ENCODE measurements at places on chromosomes 6 and 20.
A peak's percentile ranks its signal among the peaks of the same experiment; 100 is the strongest.

DNA sequence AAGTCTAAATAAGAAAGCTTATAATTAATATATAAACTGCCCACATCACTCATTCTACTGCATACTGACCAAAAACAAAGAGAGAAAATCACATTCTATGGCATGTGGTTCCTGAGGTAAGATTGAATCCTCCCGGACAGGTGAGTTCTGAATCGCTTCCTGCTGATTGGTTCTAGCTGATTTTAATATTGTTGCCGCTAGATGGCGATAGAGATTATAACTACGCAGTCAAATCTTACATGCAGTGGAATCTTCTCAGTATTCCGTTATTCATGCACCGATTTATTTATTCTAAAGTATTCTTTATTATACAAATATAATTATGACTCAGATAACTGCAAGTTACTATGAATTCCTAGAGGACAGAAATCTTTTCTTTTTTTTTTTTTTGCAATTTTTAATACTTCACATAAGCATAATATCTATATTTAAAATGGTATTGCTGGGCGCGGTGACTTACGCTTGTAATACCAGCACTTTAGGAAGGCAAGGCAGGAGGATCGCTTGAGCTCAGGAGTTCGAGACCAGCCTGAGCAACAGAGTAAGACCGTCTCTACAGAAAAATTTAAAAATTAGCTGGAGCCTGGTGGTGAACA, 24.2 kb upstream of the TMX4 start:
- DNase-seq: peak; percentile 50

DNA sequence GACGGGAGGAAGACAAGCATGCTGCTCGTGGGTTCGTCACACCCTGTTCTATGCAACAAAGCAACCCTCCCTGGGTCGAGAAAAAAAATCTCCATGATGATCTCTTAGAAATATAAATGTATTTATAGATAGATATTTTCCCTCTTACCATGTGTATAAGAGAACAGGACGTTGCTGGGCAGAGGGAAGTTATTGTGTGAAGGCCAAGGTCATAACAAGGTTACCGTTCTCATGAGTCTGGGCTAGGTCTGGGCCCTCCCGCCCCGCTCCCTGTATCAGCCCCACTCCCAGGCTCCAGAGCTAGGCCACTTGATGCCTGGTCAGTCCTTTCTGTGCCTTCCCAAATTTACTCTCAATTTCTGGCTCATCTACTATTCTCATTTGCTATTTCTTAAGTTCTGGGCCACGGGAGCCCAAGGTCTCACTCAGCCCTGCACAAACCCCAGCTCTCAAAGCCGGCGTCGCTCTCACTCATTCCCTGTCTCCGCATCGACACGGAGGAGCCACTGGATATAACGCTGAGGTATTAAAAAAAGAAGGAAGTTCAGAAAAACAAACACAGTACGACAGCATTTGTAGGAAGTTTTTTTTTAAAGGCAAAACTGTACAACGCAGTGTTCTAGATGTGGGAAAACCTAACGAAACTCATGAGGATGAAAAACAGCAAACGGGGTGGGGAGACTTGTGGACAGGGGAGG, 96.8 kb downstream of the PSMG4 start:
- peak; percentile 79 for DNase-seq

GRCh38 chr6:41451039-41451438, 95.1 kb upstream of the FOXP4 start:
- peak; percentile 25 for DNase-seq

DNA sequence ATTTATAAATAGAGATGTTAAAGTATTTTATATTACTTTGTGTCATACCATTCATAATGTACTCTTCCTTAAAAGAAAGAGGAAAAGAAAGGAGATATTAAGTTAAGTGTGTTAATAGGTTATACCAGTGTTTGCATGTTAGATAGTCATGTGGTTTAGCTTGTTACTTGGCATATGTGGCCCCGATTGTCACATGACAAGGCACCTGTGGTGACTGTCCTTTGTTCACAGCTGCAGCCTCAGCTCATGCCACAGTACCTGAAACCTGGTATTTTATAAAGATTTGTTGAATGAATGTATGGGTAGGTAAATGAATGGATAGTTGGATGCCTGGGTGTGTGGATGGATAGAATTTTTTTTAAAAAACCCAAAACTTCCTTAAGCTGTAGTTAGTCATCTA, 306.1 kb upstream of the FLRT3 start:
- no peak for DNase-seq

- DNase-seq: no peak
These were observed 33.0 kb downstream of the SPTLC3 start for GRCh38 chr20:13041574-13042457.

- DNase-seq: no peak
These were observed 53.3 kb downstream of the SYNDIG1 start for GRCh38 chr20:24522452-24523330.

DNA sequence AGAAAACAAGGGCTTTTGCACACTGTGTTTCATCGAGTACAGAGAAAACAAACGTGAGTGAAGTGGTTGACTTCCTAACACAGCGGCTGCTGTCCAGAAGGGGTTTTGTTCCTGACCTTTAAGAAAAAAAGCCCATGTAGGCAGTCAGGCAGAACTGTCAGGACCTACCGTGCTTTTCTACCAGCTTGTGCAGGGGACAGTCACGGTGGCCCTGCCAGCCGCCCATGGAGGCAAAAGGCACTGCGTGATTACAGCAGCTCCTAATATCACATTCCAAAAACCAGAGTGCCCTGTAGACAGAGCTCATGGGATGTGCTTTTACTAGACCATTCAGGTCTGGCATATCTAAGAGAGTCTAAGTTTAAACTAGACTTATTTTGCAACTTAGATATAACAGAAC, 12.2 kb downstream of the TNFAIP3 start:
- no peak for DNase-seq

DNA sequence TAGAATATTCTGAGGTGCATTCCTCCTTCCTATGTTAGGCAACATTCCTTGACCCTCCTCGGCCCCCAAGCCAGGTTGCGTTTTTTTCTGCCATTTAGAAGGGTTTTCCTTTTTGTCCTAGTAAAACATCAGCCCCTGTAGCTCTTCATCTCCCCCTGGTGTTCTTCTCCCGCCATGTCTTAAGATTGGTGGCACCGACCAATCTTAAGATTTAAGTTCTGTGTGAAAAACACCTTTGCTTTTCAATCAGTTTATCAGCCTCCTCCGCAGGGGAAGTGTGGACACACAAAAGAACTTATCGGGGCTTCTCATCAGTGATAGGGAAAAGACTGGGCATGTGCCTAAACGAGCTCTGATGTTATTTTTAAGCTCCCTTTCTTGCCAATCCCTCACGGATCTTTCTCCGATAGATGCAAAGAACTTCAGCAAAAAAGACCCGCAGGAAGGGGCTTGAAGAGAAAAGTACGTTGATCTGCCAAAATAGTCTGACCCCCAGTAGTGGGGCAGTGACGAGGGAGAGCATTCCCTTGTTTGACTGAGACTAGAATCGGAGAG, 719 bp upstream of the EDN1 start:
- DNase-seq: peak; percentile 34

DNA sequence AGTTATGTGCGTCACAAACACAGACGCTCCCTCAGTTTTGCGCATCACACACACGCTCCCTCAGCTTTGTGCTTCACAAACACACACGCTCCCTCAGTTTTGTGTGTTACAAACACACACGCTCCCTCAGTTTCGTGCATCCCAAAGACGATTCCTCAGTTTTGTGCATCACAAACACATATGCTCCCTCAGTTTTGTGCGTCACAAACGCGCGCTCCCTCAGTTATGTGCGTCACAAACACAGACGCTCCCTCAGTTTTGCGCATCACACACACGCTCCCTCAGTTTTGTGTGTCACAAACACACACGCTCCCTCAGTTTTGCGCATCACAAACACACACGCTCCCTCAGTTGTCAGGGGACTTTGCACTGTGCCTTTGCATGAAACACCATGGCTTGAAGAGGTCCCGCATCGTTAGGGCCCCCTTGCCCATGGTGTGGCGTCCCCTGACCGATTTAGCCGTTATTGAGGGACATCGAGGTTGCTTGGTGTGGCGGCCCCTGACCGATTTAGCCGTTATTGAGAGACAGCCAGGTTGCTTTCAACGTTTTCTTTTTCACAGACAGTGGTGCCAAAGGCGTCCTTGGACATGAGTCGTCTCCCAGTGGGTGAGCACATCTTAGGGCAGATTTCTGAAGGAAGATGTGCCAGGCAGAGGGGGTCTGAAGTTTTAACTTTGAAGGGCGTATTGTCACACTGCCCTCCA, 28.1 kb upstream of the MYT1 start:
- DNase-seq: no peak

GRCh38 chr20:64196847-64197306, 32.6 kb downstream of the MYT1 start:
- DNase-seq: no peak

DNA sequence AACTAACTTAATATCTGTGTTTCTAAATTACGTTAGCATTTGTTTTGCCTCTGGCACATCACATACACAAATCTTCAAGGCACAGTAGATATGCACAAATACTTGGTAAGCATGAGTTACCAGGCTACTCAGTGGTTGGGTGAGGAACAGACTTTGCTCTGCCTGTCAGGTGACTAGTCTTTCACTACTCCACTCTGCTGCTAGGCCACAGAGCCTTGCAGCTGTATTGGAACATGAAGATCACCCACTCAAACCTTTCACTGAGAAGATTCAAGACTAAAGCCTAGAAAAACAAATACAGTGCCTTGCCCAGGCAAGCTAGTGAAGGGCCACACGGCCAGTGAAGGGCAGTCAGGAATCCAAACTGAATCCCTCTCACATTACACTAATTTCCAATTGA, 47.0 kb downstream of the DTNBP1 start:
- DNase-seq: no peak

DNA sequence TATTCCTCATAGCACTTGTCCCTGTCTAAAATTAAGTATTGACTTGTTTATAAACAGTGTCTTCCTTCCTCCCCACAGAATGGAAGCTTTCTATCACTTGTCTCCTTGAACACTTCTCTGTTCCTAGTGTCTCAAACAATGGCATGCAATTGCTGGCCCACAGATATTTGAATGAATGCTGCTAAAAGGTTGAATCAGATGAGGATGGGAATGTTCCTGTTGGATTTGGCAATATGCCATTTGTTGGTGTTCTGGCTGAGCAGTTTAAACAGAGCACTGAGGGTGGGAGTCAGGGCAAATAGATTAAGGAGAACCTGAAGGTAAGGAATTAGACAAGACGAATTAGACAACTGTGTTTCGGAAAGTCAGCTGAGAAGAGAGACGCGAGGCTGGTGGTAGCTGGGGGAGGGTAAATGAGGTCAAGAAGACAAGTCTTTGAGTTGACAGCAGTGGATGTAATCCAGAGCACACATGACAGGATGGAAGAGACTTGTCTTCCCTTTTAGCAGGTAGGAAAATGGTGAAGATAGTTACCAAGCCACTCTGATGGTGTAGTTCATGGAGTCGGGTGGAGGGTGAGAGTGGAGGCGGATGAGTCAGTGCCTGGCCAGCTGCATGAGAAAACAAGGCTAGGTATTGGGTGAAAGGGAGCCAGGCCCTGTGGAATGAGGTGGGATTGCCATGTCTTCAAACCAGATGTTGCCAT, 58.3 kb upstream of the GNRH2 start:
- peak; percentile 14 for DNase-seq

GRCh38 chr6:27667657-27668441, 194.9 kb upstream of the ZNF184 start:
- DNase-seq: peak; percentile 30

GRCh38 chr6:169663468-169663867, 38.4 kb downstream of the WDR27 start:
- no peak for DNase-seq

GRCh38 chr6:70110126-70111022, 192.5 kb downstream of the COL9A1 start:
- no peak for DNase-seq

DNA sequence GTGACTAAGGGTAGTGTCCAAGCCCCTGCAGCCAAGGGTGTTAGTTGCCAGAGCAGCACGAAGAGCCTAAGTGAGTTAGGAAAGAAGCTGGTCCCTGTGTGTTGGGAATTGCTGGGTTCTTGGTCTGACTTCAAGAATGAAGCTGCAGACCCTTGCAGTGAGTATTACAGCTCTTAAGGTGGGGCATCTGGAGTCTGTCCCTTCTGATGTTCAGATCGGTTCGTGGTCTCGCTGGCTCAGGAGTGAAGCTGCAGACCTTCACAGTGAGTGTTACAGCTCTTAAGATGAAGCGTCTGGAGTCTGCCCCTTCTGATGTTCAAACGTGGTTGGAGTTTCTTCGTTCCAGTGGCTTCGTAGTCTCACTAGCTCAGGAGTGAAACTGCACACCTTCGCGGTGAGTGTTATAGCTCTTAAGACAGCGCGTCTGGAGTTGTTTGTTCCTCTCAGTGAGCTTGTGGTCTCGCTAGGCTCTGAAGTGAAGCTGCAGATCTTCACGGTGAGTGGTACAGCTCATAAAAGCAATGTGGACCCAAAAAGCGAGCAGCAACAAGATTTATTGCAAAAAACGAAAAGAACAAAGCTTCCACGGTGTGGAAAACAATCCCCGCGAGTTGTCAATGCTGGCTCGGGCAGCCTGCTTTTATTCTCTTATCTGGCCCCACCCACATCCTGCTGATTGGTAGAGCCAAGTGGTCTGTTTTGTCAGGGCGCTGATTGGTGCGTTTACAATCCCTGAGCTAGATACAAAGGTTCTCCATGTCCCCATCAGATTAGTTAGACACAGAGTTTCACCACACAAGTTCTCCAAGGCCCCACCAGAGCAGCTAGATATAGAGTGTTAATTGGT, 31.8 kb downstream of the PXDC1 start:
- DNase-seq: no peak

DNA sequence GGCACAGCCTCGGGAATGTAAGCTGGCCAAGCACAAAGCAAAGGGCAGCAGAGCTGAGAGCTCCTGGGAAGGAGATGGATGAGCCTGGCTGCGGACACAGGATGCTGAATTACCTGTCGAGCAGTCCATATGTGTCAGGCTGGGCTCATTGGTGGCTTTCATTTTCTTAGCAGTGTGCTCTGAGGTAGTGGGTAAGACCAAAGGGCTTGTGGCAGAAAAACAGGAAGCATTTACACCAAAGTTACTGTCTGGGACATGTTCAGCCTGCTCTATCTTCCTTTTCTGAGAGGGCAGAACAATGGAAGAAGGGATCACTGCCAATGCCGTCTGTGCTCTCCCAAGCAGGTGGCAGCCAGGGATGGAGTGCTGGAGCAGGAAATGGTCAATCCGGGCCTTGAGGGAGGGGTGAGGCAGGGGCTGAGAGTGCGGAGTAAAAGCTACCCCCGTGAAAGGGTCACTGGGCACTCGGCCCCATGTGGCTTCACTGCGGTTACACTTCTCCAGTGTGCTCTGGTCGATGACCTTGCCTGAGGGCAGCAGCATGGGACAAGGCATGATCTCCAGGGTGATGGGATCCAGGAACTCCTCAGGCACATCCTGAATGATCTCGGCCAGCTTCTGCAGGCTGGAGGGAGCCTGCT, 36.9 kb upstream of the AVP start:
- no peak for DNase-seq

DNA sequence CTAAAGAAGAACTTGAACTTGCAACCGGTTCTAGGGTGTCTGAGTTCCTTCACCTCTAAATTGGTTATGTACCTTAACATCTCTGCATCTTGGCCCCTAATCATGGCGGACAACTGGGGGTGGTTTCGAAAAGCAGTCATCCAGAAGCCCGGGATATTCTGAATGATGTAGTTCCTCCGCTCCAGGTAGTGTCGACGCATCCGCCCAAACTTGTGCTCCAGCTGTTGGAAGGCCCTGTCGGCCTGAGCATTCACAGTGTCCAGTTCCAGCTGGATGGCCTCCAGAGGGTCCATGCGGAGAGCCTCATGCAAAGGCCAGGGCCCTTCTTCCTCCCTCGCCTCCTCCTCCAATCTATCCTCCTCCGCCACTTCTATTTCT, 887 bp downstream of the TSPYL1 start:
- DNase-seq: no peak
